ENCODE measurements at places on chromosomes 7 and 10.

DNA sequence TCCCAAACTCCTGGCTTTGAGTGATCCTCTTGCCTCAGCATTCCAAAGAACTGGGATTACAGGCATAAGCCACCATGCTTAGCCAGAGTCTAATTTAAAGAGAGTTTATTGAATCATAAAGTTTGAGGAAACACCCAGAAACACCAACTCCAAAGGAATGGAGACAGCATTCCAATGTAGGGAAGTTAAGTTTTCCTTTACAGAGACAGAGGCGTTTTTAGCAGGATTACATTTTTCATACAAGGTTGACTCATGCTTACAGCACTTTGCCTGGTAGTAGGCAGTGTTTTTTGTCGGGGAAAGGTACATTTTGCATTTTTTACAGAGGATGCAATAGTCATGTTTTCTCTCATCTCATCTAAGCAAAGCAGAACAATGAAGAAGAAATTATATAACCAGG is 18.9 kb upstream of the OPN4 start:
- no peak for DNase-seq

DNA sequence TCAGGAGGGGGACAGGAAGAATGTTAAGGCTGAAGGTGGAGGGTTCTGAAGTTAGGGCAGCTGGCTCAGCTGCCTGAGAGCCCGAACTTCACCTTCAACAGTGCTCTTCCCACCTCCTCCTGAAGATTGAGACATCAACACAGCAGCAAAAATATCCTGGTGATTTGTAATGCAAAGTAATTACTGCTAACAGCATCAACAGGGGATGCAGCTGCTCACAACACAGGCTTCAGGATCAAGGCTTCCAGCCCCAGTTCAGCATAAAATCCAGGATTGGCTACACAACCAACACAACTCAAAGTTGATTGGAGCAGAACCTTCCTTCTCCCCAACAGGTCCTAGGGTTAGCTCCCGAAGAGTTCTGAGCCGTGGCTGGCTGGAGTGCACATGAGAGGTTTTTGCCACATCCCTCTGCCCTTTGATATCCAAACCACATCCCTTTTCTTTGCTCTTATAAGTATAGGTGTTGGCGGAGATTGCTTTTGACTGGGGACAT is 242.4 kb downstream of the KIAA1217 start:
- DNase-seq: no peak

DNA sequence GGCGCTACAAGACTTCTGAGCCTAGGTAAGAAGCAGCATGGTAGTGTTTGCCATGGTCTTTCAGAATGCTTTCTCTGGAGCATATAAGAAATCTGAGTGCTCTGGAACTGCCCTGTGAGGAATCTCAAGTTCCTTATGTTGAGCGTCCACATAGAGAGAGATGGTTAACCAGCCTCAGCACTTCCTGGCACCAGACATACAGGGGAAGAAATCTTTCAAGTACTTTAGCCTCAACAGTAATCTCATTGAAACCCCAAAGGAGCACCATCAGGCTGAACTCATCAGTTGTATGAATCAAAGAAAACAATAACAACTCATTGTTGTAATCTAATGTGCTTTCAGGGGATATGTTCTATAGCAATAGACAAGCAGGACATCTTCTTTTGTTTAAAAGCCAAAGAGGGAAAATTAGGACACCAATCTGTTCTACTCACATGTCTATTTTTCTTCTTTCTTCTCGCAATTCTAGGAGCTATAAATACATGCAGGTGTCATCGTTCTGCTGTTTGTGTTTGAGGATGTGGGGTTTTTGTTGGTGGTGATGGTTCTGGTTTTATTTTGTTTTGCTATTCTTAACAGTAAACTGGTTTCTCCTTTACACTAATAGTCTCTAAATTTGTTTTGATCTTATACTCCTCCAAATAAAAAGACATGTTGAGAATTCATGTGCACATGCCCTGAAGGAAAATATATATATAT is 1145.0 kb upstream of the LRRN3 start:
- DNase-seq: no peak

- no peak for DNase-seq
These were observed 579.7 kb downstream of the SUGCT start for GRCh38 chr7:40714363-40715052.

- DNase-seq: no peak
These were observed 64.7 kb downstream of the DIP2C start for GRCh38 chr10:624605-625332.

Data from ecto neural progenitor cell (in vitro differentiated cells).